ENCODE measurements at places on chromosomes 5 and 9.

DNA sequence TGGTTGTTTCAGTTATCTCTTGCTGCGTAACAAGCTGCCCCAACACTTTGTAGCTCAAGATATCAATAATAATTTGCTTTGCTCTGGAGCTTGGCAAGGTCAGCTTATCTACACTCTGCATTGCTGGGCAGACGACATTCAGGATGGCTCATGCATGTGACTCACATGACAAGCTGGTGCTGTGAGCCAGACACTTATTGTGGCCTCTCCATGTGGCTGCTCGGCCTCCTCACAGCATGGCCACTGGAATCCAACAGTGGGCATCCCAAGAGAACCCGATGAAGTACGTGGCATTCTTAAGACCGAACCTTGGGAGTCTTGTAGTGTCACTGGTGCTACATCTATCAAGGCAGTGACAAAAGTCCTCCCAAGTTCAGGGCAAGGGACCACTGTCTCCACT lies 94.2 kb upstream of the MVB12B start:
- no peak for DNase-seq

DNA sequence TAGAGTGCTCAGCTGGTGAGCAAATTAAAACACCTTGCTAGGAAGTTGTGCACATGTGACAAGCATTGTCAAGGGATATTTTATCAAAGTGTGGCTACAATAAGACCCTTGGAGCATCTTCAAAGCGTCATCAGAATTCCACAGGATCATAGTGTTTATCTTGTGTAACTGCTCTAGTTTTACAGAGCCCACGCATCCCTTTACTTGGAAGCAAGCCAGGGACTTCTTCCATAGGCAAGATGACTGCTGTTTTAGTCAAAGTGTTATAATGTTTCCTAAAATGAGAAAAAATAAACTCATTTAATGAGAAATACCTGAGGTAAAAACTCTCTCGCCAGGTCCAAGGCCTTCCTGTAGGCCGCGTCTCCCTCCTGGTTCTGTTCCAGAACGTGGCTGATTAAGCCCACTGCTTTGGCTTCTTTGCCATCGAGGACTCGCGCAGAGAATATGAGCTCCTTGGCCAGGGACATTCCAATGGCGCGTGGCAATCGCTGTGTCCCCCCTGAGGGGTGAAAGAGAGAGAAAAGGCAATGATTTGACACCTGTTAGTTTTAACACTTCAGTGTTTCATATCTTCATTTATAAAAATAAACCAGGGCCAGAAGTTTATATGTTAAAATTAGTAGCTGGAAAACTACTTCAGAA lies 141.1 kb downstream of the AUH start:
- peak; percentile 52 for DNase-seq

- no peak for DNase-seq
These were observed 1.8 kb downstream of the ZFAND5 start for GRCh38 chr9:72363236-72363635.

GRCh38 chr5:15983392-15983791 lies 196.2 kb downstream of the MARCHF11 start:
- no peak for DNase-seq

- DNase-seq = no peak
These were observed 124.3 kb downstream of the TEX10 start for GRCh38 chr9:100228352-100228869.

DNA sequence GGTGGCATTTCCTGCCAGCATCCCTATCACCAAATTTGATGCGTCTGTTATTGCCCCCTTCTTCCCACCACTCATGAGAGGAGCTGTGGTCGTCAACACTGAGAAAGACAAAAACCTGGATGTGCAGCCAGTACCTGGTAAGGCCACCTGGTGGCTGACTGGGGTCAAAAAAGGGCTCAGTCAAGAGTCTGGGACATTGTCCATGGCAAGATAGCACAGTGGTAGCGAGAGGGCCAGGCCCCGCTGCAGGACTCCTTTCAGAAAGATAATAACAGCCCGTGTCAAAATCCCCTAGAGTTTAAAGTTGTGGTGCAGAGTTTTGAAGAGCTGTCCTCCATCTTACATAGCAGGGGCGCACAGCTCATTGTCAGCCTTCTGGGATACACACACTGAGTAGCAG lies 40.8 kb downstream of the CSF1R start:
- DNase-seq = no peak

GRCh38 chr5:174737330-174737729 lies 12.9 kb downstream of the MSX2 start:
- no peak for DNase-seq

- DNase-seq = no peak
These were observed 2.8 kb upstream of the HMCN2 start for GRCh38 chr9:130262771-130263170.

- no peak for DNase-seq
These were observed 140.3 kb downstream of the OLFM1 start for GRCh38 chr9:135227641-135228251.

DNA sequence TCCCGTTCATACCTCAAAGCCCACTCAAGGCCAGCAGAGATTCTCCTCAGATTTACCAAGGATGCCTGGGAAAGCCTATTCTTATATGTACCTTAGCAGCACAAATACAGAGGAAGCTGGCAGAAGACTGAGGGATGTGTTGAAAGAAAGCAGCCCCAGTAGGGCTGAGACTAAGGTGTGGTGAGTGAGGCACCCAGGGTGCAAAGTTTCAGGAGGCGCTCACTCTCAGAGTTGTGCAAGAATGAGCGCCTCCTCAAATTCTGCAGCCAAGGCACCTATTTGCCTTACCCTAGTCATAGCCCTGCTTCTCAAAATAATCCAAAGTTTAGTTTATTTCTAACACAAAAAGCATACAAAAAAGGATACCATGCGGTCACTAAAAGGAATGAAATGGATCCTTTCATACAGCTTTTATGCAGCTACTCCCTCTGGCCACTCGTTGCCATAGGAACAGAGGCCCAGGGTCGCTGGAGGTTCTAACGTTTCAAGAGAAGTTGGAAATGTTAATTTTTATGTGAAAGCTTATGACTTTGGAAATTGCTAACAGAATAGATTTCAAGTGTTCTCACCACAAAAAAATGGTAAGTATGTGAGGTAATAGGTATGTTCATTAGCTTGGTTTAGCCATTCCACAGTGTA lies 79.7 kb upstream of the SMIM23 start:
- DNase-seq = no peak

GRCh38 chr5:144032375-144032774 lies 138.1 kb downstream of the YIPF5 start:
- no peak for DNase-seq

DNA sequence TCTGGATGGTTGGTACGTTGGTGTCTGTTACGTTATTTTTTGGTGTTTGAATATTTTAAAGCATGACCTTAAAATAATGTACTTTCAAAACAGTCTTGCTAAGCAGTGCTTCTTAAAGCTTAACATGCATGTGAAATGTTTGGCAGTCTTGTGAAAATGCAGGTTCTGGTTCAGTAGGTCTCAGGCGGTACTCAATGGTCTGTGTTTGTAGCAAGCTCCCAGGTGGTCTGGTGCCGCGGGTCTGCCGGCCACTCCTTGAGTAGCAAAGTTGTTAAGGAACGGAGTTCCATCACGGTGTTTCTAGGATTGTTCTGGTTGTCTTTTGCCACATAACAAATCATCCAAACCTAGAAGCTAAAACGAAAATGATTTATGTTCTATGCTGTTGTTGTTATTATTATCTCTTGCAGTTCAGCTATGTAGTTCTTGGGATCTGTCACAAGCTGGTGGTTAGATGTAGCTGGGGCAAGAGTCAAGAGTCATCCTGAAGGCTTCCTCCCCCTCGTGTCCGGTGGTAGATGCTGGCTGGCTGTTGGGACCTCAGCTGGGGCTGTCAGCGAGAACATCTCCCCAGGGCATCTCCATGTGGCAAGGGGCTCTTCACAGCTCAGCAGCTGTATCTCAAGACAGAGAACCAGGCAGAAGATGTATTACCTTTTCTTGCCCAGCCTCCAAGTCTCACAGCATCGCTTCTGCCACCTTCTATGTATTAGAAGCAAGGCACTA lies 186.8 kb downstream of the PALM2AKAP2 start:
- no peak for DNase-seq

DNA sequence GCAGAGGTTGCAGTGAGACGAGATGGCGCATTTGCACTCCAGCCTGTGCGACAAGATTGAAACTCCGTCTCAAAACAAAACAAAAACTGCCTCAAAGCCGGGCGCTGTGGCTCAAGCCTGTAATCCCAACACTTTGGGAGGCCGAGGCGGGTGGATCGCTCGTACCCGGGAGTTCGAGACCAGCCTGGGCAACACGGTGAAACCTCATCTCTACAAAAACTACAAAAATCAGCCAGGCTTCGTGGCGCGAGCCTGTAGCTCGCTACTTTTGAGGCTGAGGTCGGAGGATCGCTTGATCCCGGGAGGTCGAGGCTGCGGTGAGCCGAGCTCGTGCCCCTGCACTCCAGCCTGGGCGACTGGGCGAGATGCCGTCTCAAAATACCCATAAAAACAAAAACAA lies 988 bp downstream of the GFM2 start:
- DNase-seq = no peak

- DNase-seq = peak; percentile 40
These were observed 128.3 kb downstream of the GPBP1 start for GRCh38 chr5:57302164-57302563.

GRCh38 chr5:102975457-102976182 lies 144.3 kb downstream of the GIN1 start:
- DNase-seq = peak; percentile 82

- DNase-seq = peak; percentile 79
These were observed 25.6 kb downstream of the STC2 start for GRCh38 chr5:173302546-173303155.

DNA sequence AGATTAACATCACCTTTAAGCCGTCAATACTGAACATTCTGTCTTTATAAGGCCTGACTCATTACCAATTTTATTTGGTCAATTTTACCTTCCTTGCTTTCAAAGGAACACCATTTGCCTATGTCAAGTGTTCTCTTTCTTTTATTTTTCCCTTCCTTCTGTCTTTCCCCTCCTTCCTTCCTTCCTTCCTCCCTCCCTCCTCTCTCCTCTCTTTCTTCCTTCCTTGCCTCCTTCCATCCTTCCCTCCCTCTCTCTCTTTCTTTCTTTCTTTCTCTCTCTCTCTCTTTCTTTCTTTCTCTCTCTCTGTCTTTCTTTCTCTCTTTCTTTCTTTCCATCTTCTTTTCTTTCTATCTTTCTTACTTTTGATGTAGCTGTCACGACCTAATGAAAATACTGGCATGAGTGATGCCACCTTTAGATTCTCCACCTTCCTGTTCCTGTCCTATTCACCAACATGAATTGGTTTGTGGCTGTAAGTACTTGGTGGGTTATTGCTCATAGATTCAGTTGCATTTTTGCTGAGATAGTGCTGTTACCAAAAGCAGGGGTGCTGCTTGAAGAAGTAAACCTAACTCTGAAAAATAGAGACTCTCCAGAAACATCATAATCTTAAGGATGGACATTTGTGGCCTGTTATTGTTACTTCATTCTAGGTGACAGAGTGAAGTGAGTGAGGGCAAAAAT lies 33.8 kb downstream of the DOCK8 start:
- no peak for DNase-seq

GRCh38 chr9:126605792-126606482 lies 7.8 kb upstream of the LMX1B start:
- no peak for DNase-seq

GRCh38 chr5:141713616-141714309 lies 31.7 kb upstream of the ARAP3 start:
- DNase-seq = peak; percentile 37

DNA sequence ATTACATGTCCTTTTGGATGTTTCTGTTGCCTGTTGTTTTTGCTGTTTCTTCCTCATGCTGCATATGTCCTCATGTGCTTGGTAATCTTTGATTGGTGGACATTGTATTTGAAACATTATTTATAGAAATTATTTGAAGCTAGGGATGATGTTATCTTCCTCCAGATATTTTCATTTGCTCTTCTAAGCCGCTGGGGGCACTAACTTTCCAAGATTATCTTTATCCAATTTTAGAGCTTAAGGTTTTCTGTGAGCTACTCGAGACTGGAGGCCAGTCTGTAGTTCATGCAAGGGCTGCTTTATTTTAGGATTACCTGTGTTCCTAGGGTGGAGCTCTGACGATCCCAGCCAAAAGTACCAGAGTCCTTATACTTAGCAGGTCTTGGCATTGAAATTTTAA lies 40.9 kb downstream of the STX17 start:
- DNase-seq = peak; percentile 26

DNA sequence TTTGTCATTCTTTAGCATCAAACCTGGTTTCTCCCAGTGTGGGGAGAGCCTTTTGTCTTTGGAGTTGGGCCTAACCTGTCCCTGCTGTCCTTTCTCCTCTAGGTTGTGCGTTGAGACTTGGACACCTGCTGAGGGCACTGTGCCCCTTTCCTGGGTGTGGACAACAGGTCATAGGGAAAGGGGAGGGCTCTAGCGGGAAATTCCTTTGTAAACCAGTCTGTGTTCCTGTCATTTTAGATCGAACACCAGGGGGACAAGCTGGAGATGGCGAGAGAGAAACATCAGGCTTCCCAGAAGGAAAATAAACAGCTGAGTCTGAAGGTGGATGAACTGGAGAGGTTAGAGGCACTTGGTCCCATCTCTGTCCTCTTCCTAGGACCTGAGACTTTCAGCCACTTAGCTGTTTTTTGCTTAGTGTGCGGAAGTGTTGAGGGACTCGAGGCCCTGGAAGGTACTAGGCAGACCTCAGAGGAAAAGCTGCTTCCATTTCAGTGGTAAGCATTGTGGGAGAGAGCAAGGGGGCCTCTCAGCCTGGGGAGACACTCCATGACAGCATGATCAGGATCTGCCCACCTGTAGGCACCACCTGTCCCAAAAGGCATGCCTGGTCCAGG lies 8.6 kb upstream of the GLE1 start:
- DNase-seq = no peak

- DNase-seq = no peak
These were observed 1707.0 kb downstream of the EFNA5 start for GRCh38 chr5:105963696-105964255.

DNA sequence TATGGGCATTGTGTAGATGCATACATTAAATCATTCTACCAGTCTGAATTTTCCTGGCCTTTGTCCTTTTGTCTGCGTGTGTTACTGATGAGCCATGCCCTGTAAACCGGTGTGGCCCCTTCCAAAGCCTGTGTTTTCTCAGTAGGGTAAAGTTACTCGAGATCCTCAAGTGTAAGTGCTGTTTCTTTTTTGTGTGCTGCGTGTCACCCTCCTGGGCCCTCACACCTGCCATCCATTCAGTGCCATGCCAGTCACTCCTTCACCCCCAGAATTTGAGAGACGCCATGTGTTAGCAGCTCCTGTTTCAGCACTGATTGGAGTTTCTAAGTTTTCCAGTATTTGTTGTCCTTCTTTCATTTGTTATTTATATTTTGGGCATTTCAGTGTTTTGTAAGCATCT lies 288.2 kb downstream of the FANCC start:
- no peak for DNase-seq

DNA sequence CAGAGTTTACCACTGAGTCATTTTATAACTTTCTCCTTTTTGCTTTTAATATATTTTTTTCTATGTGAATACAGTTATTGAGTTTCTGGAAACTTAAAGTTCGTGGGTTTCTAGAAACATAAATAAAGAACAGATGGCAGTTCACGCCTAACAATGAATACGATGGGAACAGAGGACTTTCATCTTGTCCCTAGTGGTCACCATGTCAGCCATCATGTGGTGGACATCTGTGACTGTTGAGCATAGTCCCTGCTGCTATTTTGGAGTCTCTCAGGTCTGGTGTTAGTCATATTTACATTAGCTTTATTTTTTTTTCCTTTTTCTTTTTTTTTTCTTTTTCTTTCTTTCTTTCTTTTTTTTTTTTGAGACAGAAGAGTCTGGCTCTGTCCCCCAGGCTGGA lies 85.3 kb downstream of the XRCC4 start:
- no peak for DNase-seq

GRCh38 chr5:127088251-127088650 lies 14.9 kb upstream of the C5orf63 start:
- peak; percentile 99 for DNase-seq
